Activated naive CD4-positive, alpha-beta T cell treated with anti-CD3 and anti-CD28 coated beads, Interleukin-2, amount 50 U/mL, for 72 hours (primary cell): ENCODE measurements at places on chromosomes 3 and 15. TPM values are rescaled to one million over a fixed set of nuclear protein-coding genes. Genes with fewer than 3 reads are reported as not detected.

Gene ADAM10
- 92.8 TPM for total RNA-seq

- no peak for DNase-seq
These were observed 153.9 kb downstream of the VPS8 start for GRCh38 chr3:184965639-184966430.

Gene CYP1A1
- total RNA-seq: 11.4 TPM

DNA sequence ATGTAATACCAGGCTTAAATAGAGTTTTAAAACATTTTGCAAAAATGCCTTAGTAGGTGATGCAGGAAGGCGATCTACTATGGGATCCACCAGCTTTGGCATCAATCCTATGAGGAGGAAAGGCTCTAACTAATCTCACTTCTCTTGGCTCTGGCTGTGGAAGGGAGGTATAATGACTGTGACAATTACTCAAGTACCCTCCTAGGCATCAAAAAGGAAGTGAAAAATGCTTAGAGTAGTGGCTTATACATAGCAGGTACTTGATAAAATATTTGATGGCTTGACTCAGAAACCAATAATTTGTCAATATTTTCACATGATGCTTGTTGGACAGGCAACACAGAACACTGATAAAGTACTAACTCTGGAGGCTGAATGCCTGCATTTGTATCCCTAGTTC, 34.1 kb upstream of the SERPINI2 start:
- no peak for DNase-seq
